ENCODE measurements at places on chromosomes 6 and 20. TPM values are rescaled to one million over a fixed set of nuclear protein-coding genes. Genes with fewer than 3 reads are reported as not detected.

Gene ZKSCAN3
- 7.5 TPM for total RNA-seq

Gene CLVS2
- total RNA-seq, result not detected

Gene SLPI
- total RNA-seq, result 47.2 TPM

Gene GSTA3
- not detected for total RNA-seq

Gene GSTA4
- 24.7 TPM for total RNA-seq

Gene SMPDL3A
- total RNA-seq, result 13.3 TPM

Gene TXLNB
- total RNA-seq, result 1.3 TPM

Gene KCNB1
- 0.50 TPM for total RNA-seq

Gene MARCKS
- total RNA-seq, result 35.8 TPM

Gene TMX4
- 49.0 TPM for total RNA-seq

Gene BMP7
- total RNA-seq, result 72.8 TPM

Gene NRN1
- 4.6 TPM for total RNA-seq

Gene PSMB9
- total RNA-seq, result 12.3 TPM

Gene CST4
- not detected for total RNA-seq

DNA sequence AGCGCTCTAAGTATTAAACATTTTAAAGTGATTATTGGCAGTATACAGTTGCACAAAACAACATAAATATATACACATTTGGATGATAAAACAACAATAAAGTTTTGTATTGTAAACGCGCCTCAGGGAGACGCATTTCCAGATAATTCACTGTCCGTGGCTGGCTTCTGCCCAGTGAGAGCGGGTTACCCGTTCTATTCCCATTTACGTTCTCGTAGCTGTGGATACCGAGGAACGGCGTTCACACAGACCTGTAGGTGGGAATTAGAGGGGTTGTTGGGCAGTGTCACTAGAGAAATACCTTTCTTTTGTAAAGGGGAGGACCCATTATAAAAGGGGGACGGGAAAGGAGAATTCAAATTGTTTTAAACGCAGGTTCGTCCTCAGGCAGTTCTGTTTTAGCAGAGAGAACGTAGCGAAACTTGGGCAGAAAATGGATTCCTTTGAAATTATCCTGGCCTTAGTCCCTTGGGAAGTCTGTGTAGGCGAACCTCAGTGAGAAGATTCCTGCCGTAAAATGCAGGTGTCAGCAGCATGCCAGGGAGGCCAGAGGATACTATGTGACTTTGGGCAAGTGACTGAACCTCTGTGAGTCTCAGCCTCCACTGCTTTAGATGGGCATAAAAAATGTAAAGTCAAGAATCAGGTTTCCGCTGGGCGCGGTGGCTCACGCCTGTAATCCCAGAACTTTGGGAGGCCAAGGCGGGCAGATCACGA lies 756 bp downstream of the MTG2 start:
- no peak for DNase-seq

DNA sequence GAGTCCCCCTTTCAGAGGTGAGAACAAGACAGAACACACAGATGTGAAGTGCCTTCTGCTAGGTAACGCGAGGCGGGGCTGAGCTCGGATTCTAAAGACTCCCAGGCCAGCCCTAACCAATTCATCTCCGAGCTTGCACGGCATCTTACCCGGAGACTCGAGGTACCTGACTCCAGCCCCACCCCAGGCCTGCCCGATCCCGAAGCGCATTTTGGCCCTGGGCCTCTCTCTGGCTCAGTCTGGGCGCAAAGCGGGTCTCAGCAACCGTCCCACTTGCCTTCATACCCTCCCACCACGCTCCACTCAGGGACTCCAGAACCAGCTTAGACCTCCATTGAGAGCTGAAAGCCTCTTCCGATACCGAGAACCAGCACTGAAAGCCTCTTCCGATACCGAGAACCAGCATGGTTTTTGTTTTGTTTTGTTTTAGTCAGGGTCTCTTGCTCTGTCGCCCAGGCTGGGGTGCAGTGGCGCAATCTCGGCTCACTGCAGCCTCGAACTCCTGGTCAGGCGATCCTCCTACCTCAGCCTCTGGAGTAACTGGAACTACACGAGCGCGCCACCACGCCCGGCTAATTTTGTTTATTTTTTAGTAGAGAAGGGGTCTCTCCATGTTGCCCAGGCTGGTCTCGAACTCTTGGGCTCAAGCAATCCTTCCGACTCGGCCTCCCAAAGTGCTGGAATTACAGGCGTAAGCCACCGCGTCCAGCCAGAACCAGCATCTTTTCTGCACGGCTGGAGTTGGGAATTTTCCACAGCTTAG lies 557 bp upstream of the DYNLRB1 start:
- DNase-seq, result peak; percentile 85

GRCh38 chr6:40256831-40257230 lies 322.6 kb upstream of the MOCS1 start:
- peak; percentile 27 for DNase-seq

GRCh38 chr20:22701679-22702308 lies 117.4 kb upstream of the FOXA2 start:
- DNase-seq, result no peak

- no peak for DNase-seq
Measured at GRCh38 chr6:20770773-20771172, 236.5 kb downstream of the CDKAL1 start.

DNA sequence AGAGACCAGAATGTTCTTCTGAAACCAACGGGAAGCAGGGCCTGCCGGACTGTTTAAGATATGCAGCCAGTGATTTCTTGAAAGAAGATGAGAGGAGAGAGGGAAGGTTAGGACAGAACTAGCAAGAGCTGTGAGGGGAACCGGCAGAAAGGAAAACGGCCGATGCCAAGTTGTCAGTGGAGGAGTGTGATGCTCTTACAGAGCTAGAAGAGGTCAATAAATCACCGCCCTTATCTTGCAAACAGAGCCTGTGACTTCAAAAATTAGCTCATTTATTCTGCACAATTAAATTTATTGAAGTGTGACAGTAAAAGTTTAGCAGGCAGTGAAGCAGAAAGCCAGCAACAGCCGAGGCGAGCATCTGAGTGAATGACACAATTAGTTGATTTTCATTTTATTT lies 509.5 kb upstream of the ID4 start:
- no peak for DNase-seq

GRCh38 chr6:168060521-168060931 lies 18.5 kb downstream of the FRMD1 start:
- peak; percentile 24 for DNase-seq

- DNase-seq, result no peak
Measured at GRCh38 chr6:73538116-73538779, 17.4 kb upstream of the EEF1A1 start.

GRCh38 chr20:10826111-10826510 lies 152.3 kb upstream of the JAG1 start:
- no peak for DNase-seq

DNA sequence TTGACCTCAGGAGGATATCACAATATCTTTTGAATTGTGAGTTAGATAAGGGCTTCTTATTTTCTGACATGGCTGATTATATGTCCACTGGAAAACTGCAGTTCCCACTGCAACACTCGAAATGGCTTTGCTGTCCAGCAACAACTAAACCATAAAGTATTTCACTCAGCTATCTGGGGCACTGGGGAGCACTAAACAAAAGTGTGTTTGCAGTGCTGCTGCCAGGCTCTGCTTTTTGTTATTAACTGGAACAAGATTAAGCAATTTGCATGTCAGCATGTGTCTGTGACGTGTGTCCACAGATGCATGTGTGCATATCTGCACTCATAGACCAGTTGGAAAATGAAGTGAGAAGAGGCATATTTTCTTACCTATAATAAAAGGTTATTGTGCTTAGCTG lies 107.8 kb upstream of the CCN2 start:
- no peak for DNase-seq

- DNase-seq, result no peak
Measured at GRCh38 chr20:38184101-38184500, 19.0 kb upstream of the TGM2 start.

DNA sequence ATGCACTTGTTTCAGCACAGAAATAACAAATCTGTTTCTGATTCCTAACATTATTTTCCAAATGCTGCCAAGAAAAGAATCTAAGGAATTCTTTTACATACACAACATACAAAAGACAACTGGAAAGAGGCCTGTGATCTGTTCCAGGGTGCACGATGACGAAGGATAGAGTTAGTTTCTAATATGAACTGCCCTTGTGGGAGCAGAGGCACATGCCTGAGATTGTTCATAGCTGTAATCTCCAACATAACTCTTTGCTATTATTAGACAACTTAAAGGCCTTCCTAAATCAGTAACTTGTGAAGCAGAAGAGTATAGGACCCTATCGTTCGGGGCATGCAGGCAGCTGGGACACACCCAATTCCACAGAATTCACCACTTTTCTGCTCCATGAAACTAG lies 41.2 kb upstream of the NHSL1 start:
- no peak for DNase-seq

DNA sequence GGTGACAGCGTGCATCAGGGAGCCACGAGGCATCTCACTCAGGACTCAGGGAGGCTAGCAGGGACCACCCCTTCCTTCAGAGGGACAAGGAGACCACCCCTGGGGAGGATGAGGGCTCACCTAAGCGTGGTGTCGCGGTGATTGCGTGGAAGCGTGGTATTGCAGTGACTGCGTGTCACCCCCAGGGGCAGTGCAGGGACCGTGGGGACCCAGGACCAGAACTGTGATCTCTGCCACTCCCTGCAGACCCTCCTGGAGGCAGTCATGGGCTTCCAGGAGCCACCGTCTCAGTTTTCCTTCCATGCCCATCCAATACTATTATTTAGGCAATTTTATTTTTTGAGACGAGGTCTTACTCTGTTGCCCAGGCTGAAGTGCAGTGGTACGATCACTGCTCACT lies 147.1 kb downstream of the TAF4 start:
- DNase-seq, result no peak

GRCh38 chr6:30839671-30840070 lies 44.6 kb upstream of the DDR1 start:
- no peak for DNase-seq

- DNase-seq, result no peak
Measured at GRCh38 chr6:113281431-113281830, 575.7 kb upstream of the MARCKS start.

GRCh38 chr6:98970469-98970868 lies 22.7 kb upstream of the FBXL4 start:
- DNase-seq, result no peak

DNA sequence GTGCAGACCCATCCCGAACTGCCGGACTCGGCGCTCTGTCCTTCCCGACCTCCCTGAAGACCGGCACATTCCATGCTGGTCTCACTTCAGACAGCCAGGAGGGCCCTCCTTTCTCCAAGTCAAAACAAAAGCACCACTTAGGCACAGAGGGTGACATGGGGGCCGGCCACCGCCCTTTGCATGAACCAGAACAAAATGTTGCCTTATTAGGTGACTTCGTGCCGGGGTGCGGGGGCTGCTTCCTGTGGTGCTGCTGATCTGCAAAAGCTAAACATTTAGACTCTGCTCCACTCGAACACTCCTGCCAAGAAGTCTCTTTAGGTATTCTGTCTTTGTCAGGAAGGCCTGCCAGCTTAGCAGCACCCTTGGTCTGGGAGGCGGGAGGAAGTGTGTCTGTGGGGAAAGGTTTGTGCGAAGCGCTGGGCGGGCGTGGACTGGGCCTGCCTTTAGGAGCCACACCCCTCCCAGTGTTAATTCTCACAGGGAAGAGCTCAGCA lies 133.8 kb downstream of the SMOC2 start:
- DNase-seq, result peak; percentile 76

DNA sequence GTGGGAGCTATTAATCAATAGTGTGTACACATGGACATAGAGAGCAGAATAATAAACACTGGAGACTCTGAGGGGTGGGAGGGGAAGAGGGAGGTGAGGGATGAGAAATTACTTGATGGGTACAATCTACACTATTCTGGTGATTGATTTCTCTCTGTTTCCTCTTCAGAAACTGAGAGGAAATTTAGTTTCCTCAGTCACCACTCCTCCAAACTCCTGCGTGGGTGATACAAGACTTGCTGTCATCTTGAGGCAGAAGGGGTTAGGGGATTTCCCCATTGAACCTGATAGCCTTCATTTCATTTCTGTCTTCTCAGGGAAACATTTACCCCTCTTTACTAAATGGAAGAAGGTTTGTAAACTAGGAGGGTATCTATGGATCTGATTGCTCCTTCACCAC lies 84.3 kb upstream of the ESR1 start:
- DNase-seq, result no peak

DNA sequence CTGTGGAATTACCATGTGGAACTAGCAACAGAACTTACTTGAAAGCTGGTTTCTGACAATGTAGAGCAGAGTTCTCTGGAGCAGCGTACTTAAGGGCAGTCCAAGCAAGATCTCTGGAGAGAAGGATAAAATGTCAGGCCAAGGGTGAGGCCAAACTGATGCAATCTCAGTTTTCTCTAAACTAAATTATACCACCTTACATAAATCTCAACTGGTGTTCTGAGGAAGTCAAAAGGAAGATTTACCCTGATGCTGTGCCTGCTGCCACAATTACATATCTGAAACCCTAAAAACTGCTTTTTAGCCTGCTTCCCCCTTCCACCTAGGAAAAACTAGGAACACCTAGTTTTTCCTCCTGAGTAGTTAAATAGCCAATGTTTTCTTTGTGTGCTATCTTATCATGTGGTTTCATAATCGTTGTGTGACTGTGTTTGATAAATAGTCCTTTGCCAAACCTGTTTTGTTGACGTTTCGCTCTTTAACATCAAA lies 28.1 kb downstream of the NCOA7 start:
- DNase-seq, result no peak

DNA sequence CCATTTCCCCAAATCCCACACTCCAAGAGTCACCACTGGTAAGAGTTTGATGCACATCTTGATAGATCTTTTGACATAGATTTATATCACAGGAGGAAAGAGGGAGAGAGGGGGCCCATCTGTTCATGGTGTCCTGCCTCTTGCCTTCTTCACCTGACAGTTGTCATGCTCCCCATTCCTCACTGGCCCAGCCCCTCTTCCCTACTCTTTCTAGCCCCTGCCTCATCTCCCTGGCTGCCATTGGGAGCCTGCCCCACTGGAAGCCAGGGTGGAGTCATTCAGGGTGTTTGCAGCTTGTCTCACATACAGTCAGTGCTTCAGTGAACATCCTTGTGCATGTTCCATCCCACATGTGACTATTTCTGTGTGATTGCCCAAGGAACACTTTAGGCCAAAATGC lies 27.6 kb downstream of the SIRPA start:
- DNase-seq, result no peak

DNA sequence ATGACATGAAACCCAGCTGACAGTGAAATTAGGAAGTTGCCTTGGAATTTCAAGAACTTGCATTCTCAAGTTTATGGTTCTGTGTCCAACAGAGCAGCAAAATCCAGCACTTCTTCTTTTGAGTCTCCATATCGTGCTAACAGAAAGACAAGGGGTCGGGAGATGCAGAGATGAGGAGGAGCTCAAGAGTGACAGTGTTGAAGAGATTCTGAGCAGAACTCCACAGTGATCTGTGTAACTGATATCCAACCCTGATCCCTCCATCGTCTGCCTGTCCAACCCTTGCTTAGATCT lies 21.2 kb upstream of the BTN1A1 start:
- DNase-seq, result no peak

DNA sequence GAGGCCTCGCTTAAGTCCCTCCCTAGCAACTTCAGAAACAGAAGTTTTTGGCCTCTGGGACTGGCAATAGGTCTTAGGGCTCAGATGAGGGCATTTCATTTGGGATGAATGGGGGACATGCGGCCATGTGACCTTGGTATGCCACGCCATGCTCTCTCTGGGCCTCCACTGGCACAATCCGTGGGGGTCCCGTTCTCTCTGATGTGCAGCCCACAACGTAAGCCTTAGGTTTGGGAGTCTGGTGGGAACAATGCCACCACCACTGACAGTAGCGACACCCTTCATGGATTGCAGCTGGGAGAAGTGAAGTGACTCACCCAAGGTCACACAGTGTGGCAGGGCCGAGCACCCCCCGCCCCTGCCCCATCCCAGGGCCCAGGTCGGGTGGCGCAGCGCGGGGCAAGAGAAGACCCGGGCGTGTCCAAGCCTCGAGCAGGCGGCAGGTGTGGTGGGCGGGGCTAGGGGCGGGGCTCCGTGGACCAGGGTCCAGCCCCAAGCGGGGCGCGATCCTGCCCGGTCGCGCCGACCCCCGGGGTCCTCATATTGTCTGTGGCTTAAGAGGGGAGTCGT lies 864 bp upstream of the CEBPB start:
- DNase-seq, result peak; percentile 41

All from thyroid gland (tissue), 4 donors.